NCI-H2227 treated with DMSO at 0.1 percent for 48 hours (cell line): ENCODE measurements at places on chromosomes 4 and X.

DNA sequence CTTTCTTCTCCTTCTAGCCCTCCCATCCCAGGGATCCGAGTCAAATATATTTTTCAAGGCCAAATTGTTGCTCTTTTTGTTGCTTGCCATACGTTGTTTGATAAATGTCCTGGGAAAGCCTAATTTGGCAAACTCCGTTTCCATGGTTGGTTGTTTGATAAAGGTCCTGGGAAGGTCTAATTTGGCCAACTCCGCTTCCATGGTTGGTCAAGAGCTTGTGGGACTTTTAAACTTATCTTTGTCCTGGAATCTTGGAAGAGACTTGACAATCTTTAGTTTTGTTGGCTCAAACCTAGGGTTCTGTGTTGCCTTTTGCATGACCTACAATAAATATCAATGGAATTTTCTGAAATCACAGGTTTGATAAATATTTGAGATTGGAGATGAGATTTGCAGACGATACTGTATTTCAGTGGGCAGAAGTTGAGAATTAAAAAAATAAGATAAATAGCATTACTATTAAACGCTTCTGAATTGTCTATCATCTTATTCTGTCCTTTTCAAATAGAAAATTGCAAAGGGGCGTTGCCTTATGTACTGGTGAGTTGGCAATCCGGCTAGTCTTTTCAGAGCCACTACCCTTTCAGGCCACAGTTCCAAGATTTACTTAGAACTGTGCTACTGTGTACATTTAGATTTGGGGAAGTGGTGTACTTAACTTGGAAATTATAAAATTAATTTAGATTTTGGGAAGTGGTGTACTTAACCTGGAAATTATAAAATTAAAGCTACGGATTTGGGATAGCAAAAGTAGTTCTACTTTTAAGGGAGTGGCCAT is 804 bp downstream of the OSTC start:
- DNase-seq = no peak

DNA sequence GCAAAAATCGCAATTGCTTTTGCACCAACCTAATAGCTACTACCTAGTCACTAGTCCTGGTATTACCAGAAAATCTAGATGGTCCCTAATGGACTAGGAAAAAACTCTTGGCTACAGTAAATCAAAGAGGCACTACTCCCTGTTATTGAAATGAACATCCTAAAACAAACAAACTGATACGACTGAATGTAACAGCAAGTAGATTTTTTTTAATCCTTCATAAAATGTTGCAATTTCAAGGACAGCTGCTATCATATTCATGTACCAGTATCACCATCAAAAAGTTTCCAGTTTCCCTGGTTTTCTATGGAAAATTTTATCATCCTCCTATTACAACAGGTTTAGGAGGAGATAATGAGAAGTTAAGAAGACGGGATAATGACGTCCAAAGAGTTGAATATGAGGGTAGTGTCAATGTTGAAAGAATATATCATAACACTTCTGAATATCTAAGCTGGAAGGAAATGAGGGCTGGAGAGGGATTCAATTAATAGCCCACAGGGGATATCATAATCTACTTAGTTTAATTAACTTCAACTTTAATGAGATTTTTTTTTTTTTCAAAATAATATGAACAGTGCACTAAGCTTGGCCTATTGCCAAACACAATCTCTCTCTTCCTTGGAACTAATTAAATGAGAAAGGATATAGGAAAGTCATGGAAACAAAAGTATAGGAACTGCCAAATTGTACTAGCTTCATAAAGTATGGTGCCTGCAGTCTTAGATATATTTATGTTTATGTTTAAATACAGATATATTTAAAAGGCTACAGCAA is 94.8 kb upstream of the SMIM10 start:
- DNase-seq = no peak

GRCh38 chrX:74446876-74447275 is 25.6 kb downstream of the SLC16A2 start:
- no peak for DNase-seq

DNA sequence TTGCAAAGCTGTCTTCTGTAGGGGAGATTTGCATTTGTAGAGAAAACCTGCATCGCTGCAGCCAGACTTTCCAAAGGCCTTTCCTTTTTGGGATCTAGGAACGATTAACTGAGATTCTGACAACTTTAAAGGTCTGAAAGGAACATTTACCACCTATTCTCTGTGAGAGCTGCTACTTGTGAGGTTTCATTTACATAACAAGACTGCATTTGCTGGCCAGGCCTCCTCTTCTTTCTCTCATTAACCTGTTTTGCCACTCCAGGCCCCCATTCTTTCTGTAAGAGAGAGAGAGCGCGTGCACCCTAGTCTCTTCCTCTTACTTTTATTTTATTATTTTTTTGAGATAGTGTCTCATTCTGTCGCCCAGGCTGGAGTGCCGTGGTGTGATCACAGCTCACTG is 31.6 kb downstream of the TMEM31 start:
- DNase-seq = no peak

DNA sequence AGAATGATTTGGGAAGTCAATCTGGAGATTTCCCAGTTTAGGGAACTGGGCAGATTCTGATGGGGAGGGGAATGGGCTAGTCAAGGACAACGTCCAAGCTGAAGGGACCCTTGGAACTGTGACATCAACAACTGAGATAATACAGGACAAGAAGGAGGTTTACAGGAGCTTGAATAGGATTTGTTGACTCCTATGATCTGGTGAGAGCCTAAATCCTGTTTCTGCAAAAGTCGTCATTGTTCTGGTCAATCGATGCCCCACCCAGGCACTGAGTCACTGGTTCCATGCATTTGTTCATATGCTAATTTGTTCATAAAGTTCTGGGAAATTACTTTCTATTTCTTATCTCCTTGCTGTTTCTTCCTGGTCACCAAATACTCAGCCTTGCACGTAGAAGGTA is 15.3 kb upstream of the PDGFRA start:
- no peak for DNase-seq

- no peak for DNase-seq
Measured at GRCh38 chrX:154471839-154472684, 7.0 kb downstream of the LAGE3 start.

GRCh38 chr4:171880136-171880535 is 66.9 kb downstream of the GALNTL6 start:
- no peak for DNase-seq
